ENCODE measurements at places on chromosomes 6 and 20.
A peak's percentile ranks its signal among the peaks of the same experiment; 100 is the strongest.

DNA sequence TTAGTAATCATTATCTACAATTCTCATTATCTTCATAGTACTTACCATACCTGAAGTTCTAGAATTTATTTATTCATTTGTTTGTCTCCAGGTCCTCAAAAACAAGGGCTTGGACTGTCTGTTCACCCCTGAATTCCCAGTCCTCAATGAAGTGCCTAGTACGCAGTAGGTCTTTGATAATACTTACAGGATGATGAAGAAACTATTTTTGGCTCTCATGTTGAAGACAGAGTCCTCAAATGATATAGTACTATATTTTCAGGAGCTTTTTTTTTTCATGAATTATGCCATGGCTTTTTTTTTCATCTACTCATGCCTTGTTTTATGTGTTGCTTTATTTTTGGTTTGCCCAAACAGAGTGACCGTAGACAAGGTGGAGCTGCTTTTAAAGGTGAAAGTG, 66.5 kb downstream of the NDUFAF5 start:
- no peak for DNase-seq

- DNase-seq: no peak
These were observed 199.2 kb downstream of the ZFAND3 start for GRCh38 chr6:38018755-38019165.

DNA sequence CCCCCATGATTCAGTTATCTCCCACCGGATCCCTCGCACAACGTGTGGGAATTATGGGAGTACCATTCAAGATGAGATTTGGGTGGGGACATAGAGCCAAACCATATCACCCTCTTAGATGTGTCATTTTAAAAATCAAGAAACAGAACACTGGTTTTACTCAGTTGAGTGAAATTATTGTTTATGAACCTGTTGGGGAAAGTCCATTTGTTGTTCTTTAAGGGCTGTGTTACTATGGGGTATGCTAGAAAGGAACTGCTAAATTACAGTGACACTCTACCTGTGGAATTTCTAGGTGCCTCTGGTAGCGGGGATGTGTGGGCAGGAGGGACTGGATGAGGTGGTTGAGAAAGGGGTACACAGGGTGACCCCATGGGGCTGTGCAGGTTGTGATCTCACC, 28.9 kb downstream of the STX11 start:
- DNase-seq: no peak

DNA sequence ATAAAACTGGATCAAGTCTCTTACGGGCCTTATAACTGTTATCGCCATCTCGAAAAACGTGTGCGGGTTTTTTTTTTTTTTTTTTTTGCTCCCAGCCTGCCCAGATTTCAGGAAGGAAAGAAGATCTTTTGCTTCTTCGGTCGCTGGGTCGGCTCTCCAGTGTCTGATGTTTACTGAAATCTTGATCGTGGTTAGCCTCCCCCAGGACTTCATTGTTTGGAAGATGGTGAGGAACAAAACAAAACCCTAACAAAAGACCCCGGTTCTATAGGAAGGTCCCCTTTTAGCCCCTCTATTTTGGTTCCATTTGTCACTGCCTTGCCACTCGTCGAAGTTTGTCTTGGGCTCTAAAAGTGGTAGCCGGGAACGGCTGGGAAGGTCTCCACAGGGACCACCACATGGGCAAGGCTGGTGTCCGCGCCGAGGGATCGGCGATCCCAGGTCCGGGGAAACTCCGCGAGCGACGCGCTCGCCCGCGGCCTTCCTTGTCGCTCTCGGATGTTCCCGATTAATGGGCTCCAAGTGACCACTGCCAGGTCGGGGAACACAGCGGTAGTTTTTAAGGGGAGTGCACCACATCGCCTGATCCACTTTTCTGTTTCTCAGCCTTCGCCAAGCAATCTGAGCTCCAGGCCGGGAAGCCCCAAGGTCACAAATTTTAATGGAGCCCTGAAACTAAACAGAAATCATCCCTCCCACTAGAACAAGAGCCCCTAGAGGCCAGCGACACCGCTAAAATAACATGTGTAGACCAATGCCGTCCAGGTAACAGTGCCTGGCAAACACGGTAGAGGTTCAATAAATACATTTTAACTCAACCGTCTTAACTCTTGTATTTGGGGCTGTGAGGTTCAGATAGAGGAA, 27.0 kb downstream of the TRIM27 start:
- peak; percentile 60 for DNase-seq

DNA sequence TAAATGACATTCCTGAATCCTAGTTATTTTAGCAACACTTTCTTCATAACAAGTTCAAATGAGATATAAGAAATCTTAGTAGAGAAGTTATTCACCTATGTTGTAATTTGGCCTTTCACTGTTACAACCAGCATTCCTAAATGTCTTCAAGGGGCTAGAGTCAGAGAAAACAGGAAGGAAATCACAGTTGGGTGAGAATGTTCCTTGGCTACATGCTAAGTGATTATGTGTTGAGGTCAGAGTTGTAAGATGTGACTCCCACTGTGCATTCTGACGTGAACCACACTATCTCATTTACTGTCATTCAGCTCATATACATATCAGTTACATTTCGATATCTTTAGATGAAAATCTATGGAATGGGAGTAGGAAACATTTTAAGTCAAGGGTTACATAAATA, 51.0 kb upstream of the MLIP start:
- DNase-seq: no peak

DNA sequence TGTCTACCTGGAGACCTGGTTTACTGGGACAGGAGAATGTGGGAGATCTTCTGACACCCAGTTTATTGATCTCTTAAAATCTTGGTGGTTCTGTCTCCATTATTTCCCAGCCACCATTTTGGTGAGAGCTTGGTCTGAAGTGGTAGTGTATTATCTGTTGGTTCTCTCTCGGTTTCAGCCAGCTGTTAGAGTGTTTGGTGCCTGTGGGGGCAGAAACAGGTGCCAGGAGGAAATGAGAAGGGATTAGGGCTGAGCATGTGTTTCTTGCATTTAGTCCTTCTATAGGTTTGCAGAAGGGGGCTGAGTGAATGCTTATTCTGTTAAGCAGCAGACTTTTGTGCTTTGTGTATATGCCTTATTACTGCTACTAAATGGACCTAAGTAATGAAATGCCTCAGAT, 9.6 kb downstream of the JARID2 start:
- no peak for DNase-seq

DNA sequence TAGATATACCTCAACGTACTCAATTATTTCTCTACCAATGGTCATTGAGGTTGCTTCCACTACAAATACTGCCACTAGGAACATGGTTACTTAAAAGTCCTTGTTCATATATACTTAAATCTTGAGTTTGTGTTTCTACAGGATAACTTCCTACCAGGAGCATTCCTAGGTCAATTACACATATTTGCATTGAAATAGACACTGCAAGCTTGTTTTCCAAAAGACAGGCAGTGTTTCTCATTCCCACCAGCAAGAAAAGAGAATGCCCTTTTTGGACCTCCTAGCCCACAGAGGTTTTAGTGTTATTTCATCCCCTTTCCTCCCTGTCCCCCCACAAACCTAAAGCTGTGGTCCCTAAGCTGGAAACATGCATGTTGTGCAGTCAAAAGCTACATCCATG, 177.3 kb downstream of the ID4 start:
- no peak for DNase-seq

DNA sequence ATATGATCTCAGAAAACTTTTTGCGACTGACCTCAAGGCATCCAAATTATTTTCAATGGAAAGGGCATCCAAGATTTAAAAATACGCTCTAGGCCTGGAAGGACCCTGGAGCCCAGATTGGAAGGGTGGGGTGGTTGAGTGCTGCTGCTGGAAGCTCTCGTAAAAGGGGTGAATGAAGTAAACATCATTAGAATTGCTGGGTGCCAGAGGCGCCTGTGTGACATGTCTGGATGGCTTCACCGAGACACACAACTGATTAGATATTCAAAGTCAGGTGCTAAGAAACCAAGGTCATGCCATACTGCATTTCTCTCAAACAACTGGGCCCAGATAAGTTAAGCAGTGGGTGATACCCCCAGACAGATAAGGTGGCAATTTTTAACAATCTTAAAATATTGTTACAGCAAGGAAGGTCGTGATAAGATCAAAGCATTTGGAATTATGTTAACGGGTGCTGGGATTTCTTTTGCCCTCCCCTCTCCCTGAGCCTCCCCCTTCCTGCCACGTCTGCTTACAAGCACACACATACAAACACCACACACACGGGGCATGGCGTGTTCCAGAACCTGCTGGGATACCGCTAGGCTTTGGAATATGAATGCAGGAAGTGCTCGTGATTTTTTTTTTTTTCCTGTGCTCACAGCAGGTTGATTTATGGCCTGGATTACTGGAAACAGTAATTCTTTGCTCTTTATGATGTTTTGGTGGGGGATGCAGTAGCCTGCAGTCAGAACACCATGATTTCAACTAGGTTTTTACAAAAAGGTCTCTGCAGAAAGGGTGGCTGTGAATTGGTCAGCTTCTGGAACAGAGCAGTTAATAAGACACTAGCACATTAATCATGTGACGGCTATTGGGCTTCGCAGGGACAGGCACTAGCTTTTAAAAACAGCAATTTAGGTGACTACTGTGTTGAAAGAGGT, 551.2 kb downstream of the QKI start:
- no peak for DNase-seq

DNA sequence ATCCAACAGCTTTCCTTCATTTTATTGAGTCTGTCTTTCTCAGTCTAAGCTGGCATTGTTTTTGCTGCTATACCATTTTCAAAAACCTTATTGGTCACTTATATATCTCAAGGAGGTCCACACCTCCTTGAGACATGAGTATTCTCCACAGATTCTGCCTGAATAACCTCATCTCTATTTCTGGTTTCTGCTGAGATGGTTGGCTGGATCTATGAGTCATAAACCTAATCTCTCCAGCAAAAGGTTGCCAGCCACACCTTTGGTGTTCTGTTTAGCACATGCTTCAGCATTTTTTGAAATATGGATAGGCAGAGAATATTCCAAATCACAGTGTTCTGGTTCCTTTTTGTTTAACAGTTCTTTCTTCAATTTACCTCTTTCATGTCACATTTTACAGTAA, 40.8 kb upstream of the TMEM244 start:
- DNase-seq: no peak

GRCh38 chr6:84526631-84527030, 237.8 kb downstream of the TBX18 start:
- DNase-seq: no peak

- DNase-seq: no peak
These were observed 280.4 kb downstream of the FOXC1 start for GRCh38 chr6:1890071-1890470.

- no peak for DNase-seq
These were observed 43.4 kb downstream of the ZHX3 start for GRCh38 chr20:41274152-41274551.

- DNase-seq: no peak
These were observed 65.6 kb downstream of the STMND1 start for GRCh38 chr6:17167327-17167979.

GRCh38 chr6:4395386-4395785, 260.0 kb upstream of the ECI2 start:
- no peak for DNase-seq

- DNase-seq: no peak
These were observed 19.9 kb downstream of the GZF1 start for GRCh38 chr20:23381876-23382275.

GRCh38 chr20:62792182-62792939, 3.9 kb upstream of the MRGBP start:
- DNase-seq: no peak

DNA sequence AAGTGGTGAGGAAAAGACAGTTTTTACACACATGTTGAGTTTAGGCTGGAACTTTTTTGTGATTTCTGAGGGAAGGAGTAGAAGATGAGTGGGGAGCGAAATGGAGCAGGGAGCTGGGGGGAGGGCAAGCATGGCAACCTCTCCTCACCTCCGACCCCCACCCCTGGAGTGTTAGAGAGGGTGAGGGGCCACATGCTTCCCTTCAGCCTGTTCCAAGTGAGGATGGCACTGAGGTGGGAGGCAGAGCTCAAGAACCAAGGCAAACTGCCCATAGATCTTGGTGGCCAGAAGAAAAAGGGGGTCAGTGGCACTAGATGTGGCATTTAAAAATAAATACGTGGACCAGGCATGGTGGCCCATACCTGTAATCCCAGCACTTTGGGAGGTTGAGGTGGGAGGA, 4.8 kb downstream of the TTBK1 start:
- no peak for DNase-seq

DNA sequence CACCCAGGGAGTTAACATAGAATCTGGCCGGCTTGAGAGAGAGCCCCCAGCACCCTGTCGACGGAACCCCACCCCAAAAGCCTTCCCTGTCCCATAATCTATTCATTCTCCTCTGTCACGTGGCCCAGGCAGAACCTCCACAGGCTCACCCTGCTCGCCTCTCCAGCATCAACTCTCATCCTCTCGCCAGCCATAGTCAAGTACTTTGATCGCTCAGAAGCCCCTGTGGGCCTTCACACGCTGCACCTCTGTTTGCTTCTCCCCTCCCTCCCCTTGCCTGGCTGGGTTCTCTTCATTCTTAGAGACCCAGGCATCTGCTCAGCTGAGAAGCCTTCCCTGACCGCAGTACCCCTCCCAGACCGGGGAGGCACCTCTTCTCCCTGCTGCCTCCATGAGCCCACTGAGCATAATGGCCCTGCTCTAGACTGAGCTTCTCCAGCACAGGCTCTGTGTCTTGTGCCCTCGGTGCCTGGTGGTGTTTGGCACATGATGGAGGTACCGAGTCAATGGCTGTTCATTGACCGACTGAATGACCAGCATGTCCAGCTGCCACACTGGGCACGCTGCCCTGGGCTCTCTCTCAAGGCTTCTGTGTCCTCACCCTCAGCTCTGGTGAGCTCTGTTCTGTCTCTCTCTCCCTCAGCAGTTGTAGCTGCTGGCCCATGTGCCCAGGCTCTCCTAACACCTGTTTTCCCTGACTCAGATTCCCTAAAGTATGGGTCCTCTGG, 33.7 kb downstream of the PKIG start:
- no peak for DNase-seq

DNA sequence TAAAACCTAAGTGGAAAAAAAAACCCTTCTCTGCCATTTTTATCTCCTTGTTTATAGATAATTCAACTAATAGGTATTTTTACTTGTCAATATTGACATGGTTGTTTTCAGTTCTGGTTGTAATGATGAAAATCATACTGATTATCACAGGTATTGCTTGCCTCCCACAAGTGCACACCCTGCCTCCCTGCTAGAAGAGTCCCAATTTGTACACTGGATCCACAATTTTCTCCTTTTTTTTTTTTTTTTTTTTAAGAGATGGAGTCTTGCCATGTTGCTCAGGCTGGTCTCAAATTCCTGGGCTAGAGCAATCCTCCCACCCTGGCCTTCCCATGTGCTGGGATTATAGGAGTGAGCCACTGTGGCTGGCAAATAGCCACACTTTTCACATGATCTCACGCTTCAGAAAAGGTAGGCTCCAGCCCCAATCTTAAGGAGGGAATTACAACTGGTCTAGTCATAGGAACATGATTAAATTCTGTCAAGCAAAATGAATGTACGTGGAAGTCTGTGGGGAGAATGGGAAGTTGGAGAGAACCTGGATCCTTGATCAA, 12.3 kb downstream of the DYNLT2 start:
- peak; percentile 67 for DNase-seq

DNA sequence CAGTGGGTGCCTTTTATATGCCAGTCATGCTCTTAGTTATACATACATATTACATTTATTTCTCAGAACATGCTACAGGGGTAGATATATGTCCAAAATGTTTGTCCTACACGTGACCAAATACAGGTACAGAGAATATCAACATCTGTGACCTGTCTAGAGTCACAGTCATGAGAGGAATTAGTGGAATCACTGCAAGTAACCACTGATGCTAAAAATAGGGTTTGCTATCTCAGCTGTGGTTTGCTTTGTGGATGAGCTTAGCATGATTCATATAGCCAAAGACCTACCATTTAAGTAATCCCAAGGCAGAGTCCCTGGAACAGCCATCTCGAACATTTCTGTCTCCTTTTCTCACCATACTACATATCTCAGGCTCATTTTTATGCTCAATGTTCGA, 32.3 kb downstream of the GSTA3 start:
- no peak for DNase-seq

- DNase-seq: no peak
These were observed 12.3 kb downstream of the DDX27 start for GRCh38 chr20:49231471-49231870.
